HepG2 (cell line): ENCODE measurements at places on chromosomes 5 and 9. TPM values are rescaled to one million over a fixed set of nuclear protein-coding genes. Genes with fewer than 3 reads are reported as not detected.

Gene PFN3
- not detected in 2 replicates for total RNA-seq

Gene DHFR
- 59.0 and 77.6 TPM in 2 replicates for total RNA-seq

Gene SLC6A18
- not detected in 2 replicates for total RNA-seq

Gene TNFSF15
- total RNA-seq = 0.02 TPM in 1 of 2 replicates, not detected in the other

Gene AGXT2
- 0.13 TPM in 1 of 2 replicates, not detected in the other for total RNA-seq

Gene HTR1A
- total RNA-seq = not detected in 2 replicates

Gene SPATA31A3
- total RNA-seq = not detected in 2 replicates

DNA sequence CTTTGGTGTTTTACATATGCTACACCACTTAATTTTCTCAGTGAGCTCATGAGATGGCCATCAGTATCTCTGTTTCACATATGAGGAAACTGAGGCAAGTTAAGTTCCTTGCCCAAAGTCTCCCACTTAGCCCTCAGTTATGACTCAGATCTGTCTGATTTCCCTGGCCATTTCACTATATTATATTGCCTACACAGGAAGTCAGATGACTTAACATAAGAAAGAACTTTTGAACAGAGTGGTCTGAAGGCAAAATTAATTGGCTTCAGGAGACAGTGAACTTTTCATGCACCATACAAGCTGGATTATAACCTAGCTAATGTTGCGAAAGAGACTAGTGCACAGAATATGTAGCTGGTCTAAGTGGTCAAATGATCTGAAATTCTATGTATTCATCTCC lies 221.6 kb downstream of the NFIB start:
- DNase-seq = no peak

DNA sequence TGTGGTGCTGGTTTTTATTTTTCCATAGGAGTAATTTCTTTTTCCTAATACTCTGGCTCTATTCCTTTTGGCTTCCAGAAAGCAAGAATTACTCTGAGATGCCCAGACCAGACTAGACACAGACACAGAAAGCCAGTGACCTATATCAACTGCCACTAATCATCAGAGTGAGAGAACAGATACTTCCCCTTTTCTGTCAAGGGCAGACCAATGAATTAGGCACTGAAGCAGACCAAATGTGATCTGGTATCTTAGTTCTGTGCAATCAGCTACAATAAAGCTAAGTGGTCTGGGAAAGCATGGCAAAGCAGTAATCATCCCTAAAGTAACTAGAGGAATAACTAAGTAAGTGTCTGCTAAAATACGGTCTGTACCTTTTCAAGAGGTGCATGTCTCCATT lies 239.1 kb downstream of the ELAVL2 start:
- DNase-seq = no peak

DNA sequence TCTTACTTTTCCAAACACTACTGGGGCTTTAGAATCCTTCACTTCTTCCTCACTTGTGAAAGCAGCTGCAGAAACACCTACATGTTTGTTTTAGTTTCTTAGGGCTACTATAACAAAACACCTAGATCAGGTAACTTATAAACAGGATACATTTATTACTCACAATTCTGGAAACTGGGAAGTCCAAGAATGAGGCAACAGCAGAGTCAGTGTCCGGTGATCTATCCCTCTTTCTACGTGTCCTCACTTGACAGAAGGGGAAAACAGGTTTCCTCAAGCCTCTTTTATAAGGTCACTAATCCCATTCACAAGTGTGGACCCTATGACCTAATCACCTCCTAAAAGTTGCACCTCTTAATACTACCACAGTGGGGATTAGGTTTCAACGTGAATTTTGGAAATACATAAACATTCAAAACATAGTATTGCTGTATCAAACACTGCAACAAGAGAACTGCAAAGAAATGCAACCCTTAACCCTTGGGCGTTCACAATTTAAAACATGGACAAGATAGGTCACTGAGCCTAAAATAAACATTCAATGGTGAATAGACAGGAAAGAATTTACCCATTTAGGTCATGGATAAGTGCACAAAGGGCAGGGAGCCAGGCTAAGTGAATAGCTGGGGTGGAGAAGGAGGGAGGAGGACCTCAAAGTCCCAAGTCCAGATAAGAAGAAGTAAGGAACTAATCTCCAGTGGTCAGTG lies 104.3 kb downstream of the PIK3R1 start:
- peak; percentile 11 for DNase-seq

DNA sequence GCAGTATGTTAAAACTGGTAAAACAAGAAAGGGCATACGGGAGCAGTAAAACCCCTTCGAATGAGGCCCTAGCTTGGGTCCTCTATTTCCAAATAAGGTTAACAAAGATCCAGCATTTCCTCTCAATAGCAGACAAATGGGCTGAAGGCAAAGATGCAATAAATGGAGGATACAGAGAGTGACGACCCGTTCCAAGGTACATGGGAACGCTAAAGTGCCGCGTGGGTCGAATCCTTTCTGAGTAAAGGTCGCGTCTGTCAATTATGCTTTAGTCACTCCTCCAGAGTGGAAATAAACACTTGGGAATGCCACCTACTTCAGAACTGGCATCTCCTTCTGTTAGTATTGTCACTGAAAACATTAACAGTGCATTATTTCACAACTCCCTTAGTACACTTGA lies 24.7 kb downstream of the ARL15 start:
- no peak for DNase-seq

DNA sequence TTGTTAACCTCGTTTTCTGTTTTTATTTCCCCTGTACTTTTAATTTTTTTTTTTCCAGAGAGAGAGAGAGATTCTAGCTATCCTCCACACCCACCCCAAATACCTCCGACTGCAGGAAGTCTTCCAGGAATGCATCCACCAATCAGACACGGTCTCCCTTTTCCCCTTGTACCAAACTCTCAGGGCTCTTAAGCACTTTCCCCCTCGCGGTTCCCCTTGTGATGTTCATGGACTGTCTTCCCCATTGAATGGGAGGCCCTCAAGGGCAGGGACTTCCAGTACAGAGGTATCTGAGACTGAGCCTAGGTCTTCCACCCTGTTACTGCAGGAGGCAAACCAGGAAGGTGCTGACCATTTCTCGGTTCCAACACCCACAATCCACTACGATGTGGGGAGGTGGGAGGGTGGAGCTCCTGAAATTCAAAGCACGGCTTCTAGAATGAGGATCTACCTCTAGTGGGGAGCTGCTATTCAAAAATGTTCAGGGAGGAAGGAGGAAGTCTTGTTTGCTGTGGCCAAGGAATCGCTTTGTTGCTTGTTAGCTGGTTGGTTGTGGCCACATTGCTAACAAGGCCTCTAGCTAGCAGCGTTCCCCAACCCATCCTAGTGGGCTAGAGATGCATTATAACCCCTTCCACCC lies 37.5 kb upstream of the PTGS1 start:
- no peak for DNase-seq

GRCh38 chr5:67542479-67542878 lies 345.9 kb upstream of the CD180 start:
- no peak for DNase-seq

GRCh38 chr5:138659561-138659960 lies 84.4 kb upstream of the HSPA9 start:
- DNase-seq = no peak

- no peak for DNase-seq
Observed at GRCh38 chr5:39891376-39891775, 466.6 kb upstream of the DAB2 start.

DNA sequence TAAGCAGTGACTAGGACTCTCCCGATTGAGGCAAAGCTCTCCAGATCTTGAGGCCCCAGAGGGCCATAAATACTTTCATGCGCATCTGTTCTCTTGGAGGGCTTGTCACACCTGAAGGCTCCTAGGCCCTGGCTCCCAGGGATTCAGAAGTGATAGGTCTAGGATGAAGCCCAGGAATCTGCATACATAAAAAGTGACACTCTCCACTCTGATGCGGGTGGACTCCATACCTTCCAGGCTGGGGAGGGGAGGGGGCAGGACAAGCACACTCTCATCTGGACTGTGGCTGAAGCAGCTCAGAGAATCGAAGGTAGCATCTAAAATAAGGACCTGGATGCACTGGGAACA lies 9.1 kb upstream of the CYSTM1 start:
- DNase-seq = no peak

DNA sequence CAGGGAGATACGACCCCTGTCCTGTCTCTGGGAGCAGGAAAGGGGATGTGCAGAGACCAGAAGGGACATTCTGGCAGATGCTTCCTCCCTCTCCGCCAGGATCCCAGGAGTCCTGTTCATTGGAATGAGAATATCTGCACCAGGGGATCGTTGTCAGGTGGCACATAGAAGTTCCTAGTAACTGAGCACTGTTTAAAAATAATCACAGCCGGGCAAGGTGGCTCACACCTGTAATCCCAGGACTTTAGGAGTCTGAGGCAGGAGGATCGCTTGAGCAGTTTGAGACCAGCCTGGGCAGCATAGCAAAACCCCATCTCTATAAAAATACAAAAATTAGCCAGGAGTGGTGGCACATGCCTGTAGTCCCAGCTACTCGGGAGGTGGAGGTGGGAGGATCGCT lies 12.3 kb downstream of the SARDH start:
- DNase-seq = no peak

GRCh38 chr5:122858451-122858850 lies 13.0 kb downstream of the SNX24 start:
- no peak for DNase-seq

DNA sequence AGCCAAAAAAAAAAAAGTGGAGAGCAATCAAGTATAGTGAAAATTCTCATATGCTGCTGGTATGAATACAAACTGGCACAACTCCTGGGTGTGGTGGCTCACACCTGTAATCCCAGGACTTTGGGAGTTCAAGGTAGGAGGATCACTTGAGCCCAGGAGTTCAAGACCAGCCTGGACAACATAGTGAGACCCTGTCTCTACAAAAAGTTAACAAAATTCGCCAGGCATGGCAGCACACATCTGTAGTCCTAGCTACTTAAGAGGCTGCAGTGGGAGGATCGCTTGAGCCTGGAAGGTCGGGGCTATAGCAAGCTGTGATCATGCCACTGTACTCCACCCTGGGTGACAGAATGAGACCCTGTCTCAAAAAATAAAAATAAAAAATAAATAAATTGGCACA lies 51.7 kb downstream of the FNIP1 start:
- DNase-seq = no peak

GRCh38 chr5:154200221-154200620 lies 9.7 kb downstream of the GALNT10 start:
- DNase-seq = no peak

DNA sequence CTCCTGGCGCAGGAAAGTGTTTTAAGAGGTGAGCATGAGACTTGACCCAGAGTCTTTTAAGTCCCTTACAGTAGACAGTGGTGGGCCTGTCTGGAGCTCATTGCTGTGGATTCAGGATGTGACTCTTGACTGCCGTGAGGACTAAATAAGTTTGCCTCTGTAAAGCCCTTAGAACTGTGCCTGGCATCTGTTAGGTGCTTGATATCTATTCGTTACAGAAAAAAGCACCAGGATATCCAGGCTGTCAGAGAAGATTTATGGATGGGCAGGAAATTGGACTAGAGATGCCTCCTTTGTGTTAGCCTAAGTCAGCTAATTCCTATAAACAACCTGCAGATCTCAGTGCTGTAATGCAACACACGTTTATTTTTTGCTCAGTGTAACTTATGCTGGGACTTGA lies 12.6 kb downstream of the ERGIC1 start:
- DNase-seq = no peak

DNA sequence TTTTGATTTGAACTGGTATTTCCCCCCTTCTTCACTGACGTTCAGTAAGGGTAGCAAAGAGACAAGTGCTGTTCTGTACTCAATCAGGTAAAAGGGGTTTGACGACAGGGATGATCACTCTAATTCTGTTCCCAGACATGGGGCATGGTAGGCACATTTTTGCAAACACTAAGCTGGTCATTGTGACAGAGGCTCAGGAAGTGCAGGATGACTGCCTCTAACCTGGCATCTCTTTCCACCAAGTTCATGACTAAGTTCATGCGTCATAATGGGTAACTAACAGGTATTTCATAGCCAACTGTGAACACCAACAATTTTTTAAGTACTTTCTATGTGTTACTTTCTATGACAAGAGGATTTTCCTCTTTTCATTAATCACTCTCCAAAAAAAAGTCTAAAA lies 166.5 kb downstream of the MAPKAP1 start:
- DNase-seq = no peak

DNA sequence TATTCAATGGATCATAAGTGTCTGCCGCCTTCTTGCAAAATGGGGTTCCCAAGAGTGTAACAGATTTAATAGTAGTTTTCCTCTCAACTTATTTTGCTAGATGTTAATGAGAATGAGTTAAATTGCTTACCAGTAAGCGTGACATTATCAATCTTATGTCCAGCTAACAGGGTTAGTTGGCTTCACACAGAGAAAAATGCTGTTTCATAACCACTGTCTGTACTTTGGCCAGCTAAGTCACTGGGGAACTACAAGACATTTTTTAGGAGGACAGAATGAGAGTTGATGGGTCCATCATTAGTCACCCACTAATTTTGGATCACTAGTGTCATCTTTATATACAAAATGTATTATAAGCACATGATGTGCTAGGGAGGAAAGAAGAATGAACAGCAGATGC lies 1.4 kb downstream of the CDC37L1 start:
- peak; percentile 38 for DNase-seq

DNA sequence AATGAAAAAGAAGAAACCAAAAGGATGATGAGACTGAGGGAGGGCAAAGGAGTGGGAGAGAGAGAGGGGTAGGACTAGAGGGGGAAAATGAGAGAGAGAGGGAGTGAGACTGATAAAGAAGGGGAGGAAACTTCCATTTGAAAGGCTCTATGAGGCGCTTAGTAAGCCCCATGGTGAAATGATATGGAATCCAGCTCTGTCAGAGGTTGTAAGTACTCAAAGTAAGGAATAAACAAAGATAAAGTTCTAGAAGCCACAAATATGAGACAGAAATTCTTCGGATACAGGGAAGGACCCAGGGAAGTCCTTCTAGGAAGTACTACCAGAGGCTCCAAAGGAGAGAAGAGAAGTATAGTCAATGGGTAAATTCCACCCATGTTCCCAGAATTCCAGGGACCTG lies 21.7 kb upstream of the VLDLR start:
- DNase-seq = no peak

- no peak for DNase-seq
Observed at GRCh38 chr5:90514520-90514919, 14.9 kb downstream of the LYSMD3 start.

DNA sequence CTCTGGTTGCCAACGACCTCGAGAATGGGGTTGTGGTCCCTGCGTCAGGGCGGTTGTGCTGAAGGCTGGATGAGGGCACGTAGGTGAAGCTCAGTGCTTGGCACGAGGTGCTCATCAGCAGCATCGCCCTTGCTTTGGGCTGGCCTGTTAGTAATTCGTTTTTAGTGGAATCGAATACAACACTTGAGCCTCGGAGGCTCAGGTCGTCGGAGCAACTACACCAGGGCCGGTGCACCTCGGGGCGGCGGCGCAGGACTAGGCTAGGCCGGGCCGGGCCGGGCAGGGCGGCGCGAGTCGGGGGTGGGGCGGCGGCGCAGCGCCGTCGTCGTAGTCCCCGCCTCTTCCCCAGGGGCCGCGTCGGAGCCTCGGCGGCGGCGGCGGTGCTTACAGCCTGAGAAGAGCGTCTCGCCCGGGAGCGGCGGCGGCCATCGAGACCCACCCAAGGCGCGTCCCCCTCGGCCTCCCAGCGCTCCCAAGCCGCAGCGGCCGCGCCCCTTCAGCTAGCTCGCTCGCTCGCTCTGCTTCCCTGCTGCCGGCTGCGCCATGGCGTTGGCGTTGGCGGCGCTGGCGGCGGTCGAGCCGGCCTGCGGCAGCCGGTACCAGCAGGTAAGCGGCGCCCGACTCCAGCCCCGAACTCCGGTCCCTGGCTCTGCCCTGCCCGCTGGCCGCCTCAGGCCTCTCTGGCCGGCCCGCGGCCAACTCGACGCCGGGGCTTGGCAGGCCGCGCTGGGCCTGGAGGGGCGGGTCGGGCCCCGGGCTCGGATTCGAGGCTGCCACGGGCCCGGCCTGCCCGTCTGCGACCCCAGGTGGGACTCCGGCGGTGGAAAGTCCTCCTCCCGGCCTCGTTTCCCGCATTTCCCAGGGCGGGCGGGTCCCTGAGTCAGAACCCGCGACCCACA lies at the start of gene NDFIP1:
Gene NDFIP1 (plus strand): TSS at position 348 of the 899 bp plus-strand sequence. CDS start 196 bp downstream, at position 544.
- DNase-seq = peak; percentile 54
